ENCODE measurements at places on chromosomes 11 and 22.
A peak's percentile ranks its signal among the peaks of the same experiment; 100 is the strongest.

DNA sequence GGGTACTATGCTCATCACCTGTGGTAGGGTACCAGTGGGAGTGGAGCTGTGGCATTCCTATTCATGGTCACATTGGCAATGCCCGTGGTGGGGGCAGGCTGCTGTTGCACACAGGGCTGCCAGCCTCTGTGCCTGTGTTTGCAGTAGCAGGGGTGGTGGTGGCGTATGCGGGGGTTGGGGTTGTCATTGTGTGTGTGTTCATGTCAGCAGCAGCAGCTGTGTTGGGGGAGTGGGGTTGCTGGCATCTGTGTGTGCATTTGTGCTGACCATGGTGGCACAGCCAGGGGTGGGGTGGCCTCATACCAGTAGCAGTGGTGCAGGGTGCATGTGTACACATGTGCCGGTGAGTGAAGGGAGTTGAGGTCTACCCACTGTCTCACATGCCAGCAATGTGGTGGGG, 34.4 kb downstream of the TMEM225 start:
- no peak for DNase-seq

DNA sequence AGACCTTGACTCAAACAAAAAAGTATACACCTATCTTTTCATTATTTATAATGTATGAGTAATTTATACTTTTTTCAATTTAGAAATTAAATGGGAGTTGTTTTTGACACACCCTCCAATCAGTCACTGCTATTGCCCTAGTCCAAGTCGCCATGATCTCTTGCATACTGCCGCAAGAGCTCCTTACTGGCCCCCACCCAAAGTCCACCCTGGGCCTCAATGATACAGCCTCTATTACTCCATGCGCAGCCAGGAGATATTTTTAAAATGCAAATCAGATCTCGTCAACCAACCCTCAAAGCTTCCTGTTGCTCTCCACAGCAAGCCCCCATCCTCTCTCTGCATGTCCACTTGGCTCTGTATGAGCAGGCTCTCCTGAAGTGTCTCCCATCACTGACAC, 12.8 kb upstream of the LMO1 start:
- DNase-seq, result no peak

DNA sequence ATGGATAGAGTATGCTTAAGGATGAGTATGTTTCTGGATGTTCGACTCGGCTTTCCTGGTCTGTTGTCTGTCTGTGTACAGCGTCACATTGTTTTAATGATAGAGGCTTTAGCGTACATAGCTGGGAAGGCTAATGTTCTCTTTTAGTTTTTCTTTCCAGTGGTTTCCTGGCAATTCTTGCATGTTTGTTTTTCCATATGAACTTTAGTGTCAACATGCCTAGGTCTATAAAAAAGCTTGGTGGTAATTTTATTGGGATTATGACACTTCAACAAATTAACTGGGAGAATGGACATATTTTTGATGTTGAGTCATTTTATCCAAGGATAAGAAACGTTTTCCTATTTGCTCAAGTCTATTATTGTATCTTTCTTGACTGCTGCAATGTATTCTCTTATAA, 17.6 kb downstream of the F2 start:
- no peak for DNase-seq

DNA sequence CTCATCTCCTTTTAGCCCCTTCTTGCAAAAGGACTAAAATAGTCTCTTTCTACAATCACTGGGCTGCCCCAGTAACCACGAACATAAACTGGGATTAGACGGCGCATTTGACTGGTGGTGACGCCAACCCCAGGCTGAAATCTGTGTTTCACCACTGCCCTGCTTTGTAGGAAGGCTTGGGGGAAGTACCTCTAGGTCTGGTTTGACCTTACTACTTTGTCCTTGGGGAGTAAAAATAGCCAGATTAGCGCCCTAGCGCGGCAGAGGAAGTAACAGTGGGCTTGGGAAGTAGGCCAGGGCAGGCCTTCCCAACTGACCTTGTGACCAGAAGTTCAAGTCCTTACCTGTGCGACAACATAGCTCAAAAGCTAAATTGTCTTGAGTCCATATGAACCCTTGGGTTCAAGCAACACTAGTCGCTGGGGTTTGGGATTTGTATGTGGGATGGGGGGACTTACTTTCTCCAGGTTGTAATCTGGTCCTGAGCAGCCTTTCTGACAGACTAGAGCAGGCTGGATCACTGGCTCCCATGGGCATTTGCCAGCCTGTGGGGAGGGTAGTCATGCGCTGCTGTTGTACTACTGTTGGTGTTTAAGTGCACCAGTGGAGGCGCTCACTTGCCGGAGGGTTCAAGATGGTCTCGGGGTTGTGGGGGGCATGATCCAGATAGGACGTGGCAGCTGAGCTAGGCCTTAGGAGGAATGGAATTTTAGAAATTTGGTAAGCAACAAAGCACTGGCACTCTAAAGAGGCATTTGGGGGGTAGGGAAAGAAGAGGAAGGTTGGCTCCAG, 953 bp upstream of the PACS1 start:
- DNase-seq, result peak; percentile 58

DNA sequence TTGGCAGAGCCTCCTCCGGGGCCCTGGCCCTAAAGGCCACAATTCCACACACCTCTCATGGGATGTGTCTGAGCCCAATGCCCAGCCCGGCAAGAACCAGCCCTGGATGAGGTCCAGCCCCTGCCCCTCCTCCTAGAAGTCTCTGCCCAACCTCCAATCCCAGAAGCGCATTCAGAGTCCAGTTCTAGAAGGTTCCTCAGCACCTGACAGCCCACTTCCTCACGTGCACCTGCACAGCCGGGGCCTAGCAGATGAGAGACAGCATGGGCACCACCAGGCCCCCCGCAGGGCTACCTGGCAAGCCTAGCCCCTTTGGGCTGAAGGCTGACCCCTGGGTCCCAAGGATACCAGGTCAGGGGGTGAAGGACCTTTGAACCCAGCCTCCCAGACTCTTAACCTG, 11.5 kb upstream of the CDKN1C start:
- no peak for DNase-seq

DNA sequence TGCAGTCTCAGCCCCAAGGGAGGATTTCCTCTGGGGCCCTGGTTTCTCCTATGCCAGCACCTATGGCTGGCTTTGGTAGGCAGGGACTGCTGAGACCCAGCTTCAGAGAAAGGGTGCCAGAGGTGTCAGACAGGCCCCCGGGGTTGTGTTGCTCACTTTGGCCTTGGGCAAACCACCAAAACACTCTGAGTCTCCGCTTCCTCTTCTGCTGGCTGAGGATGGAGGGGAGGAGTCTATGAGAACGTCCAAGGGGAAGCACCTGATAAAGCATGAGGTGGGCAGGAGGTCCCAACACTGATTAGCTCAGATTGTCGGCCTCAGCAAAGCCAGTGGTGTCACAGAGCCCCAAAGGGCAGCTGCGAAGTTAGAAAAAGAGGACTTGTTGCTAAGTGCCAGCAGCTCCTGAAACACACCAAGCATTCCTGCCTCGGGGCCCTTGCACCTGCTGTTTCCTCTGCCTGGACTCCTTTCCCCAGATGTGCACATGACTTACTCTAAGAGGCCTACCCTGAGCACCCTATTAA, 10.5 kb downstream of the SMTNL1 start:
- DNase-seq, result no peak

DNA sequence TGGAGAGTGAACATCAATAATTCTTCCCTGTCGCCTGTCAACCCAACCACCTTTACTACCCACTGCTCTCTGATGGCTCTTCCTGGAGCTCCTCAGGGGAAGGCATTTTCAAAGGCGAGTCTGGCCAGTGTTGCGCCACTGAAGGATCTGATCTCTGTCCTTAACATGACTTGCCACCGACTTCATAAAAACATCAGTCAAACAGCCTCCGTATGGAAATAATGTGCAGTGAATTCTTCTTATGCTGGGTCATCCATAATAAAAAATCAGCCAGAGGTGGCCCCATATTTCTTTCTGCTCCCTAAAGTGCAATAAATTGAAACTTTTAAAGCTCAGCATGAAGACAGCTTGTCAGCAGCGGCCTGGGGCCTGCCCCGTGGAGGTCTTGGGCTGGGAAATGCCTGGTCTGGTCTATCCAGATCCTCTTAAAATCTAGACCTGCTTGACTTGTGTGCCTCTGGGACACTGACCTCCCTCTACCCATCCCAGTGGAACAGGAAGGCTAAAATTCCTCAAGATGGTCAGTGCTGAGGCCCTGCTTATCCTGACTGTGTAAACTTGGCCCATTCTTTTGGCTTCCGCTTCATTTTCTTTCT, 199.5 kb downstream of the MYO18B start:
- DNase-seq, result no peak

- DNase-seq, result no peak
These were observed 570.3 kb upstream of the ANO5 start for GRCh38 chr11:21622566-21622965.

DNA sequence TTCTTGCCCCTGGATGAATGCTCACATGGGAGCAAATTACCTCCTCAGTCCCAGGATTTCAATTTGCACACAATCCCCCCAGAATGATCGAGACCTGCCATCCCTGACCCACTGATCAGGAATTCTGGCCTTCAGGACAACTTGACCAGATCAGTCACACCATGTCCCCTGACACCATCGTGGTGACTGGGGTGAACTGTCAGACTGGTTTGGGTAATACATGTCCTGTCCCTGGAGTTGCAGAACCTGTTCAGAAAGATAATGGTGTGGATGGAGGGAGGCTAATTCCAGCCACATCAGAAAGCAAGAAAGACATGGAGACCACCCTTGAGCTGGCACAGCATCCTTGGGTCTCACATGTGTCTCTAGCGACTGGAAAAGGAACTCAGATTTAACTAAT, 57.9 kb upstream of the TOP3B start:
- no peak for DNase-seq

DNA sequence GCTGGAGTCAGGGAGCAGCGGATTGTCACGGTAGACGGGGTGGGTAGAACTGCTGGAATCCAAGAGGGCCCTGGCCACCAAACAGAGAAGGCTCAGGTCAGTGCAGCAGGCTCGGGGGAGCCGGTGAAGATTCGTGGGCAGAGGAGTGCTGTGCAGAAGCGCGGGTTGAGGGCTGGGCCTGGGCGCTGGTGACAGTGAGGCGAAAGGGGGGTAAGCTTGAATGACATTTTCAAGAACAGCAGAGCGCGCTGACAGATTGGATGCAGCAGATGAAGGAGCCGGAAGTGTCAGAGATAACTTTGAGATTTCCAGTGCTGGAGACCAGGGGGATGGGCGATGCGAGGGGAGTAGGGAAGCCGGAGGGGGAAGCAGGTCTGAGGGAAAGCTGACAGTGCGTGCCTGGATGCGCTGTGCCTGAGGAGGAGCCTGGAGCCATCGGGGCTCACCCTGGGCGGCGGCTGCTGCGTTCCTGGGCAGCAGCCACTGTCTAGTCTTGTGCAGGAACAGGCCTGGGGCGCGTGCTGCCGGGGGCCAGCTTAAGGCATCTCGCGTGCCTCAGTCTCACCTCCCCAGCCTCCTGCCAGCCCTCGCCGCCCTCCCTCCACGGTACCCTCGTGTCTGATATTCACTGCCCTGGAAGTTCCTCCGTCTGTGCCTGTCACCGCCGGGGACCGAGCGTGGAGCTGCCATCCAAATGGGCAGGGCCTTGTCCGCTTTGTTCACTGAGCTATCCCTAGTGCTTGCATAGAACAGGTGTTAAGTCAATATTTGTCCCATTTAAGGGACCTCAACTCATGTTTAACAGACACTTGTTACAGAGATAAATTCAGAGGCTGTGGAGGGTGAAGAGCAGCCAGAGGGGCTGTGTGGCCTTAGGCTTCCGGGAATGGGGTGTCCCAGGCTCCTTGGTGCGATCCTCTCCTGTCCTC, 5.2 kb downstream of the GRIK4 start:
- DNase-seq, result peak; percentile 45

GRCh38 chr22:41417622-41418390, 28.8 kb downstream of the TOB2 start:
- no peak for DNase-seq

DNA sequence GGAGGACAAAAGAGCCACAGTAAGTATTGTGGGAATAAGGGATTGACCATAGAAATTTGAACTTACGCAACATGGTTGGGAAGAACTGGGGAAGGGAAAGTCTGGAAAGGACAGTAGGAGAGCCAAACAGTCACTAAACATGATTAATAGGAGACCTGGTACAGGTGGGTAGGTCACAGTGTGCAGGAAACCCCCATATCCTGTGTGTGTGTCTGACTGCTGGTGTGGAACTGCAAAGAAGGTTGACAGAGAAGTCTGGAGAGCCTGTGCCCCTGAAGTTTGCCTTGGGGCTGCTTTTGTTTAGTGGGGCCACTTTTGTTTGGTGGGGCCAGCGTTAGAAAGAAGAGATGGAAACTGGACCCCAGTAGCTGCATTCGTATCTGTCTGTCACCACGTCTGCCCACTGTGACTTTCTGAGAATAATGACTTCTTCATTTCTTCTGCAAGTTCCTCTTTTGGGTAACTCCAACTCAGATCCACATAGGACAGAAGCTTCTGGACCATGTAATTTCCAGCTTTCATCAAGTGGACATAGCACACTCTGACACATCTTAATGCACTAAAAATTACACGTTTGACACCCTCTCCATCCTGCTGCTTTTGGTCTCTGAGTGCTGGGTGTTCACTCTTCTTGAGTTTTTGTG, 126.8 kb upstream of the RAG2 start:
- DNase-seq, result no peak

GRCh38 chr11:105923807-105924206, 98.2 kb downstream of the MSANTD4 start:
- DNase-seq, result no peak

GRCh38 chr11:97356144-97356543, 966.3 kb downstream of the JRKL start:
- DNase-seq, result no peak

DNA sequence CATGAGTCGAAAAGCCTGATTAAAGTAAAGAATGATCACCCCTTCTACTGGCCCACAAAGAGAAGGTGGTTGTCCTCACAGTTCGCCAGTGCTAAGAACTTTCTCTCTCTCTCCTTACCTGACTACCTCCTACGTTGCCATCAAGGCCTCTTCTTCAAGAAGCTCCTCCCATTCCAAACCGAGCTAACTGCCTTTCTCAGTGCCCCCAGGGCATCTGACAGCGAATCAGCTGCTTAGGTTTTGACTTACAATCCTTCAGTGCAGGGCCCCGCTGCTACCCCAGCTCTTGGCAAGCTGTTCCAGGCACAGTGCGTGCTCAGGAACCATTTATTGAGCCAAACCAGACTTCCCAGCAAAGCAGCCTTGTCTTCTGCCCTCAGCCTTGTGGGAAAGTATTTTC, 5.8 kb downstream of the VSTM5 start:
- no peak for DNase-seq

DNA sequence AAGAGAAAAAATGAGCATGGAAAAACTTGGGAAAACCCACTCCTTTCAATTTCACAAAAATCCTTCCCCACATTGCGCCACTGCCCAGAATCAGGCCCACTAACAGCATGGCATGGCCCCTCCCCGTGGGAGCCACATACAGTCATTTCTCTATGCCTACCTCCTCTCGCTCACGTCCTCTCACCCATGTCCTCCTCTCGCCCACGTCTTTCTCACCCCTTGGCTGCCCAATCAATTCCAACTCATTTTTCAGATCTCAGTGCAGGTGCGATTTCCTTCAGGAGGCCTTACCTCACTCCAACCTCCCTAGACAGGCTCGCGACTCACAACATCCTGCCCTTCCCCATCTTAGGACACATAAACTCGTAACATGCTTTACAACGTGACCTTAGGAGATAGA, 229.2 kb downstream of the CADM1 start:
- no peak for DNase-seq

- no peak for DNase-seq
These were observed 48.2 kb upstream of the CHST1 start for GRCh38 chr11:45713573-45713972.

Measured in glutamatergic neuron (in vitro differentiated cells).